NCI-H2081 treated with DMSO at 0.1 percent for 48 hours (cell line): ENCODE measurements at places on chromosomes 6 and 20.

GRCh38 chr6:46676604-46677313, 10.9 kb upstream of the TDRD6 start:
- no peak for DNase-seq

GRCh38 chr6:13466304-13467215, 20.8 kb downstream of the GFOD1 start:
- no peak for DNase-seq

- DNase-seq, result no peak
Observed at GRCh38 chr6:88361298-88361697, 195.2 kb upstream of the CNR1 start.

DNA sequence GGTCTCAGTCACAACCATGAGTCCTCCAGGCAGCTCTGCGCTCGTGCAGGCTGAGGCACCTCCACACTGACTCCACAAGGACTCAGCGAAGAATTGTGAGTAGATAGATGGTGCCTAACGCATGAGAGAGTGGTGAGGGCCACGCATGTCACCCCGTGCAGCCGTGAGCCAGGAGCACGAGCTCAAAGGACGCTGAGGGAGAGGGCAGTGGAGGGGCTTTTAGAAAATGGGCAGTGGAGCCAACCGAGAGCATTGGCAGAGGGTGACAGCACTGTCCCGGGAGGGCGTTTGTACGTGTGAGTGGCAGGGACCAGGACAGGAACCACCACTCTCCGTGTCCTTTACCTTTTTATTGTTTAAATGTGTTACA, 105.6 kb downstream of the PSMB1 start:
- no peak for DNase-seq

- no peak for DNase-seq
Observed at GRCh38 chr6:1516742-1517520, 92.8 kb upstream of the FOXC1 start.

DNA sequence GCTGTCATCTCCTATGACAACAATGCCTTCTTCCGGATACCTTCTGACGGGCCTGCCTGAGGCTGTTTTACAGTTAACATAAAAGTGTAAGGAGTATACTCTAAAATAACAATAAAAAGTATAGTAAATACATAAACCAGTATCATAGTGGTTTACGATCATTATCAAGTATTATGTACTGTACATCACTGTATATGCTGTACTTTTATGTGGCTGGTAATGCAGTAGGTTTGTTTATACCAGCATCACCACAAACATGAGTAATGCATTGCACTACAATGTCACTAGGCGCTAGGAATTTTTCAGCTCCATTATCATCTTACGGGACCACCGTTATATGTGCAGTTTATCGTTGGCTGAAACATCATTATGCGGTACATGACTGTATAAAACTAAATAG, 76.5 kb downstream of the VEGFA start:
- DNase-seq, result no peak

DNA sequence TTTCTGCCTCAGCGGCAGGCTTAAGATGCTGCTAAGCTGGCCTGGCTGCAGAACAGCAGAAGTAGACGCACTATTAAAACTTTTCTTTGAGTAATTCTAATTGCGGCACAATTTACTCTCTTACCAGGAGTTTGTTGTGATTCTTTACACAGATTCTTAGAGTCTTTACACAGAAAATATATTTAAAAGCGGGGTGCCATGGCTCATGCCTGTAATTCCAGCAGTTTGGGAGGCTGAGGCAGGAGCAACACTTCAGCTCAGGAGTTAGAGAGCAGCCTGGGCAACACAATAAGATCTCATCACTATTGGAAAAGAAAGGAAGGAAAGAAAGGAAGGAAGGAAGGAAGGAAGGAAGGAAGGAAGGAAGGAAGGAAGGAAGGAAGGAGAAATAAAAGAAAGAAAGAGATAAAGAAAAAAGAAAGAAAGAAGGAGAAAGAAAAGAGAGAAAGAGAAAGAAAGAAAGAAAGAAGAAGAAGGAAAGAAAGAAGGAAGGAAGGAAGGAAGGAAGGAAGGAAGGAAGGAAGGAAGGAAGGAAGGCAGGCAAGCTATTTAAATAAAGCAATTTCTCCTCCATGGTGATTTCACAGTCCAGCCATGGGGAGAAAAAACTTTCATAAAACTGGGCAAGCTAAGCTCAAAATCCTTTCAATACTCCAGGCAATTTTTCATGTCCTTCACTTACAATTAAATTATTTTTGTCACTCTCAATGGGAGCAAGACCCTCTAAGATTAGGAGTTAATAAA, 21.1 kb upstream of the MRS2 start:
- no peak for DNase-seq

DNA sequence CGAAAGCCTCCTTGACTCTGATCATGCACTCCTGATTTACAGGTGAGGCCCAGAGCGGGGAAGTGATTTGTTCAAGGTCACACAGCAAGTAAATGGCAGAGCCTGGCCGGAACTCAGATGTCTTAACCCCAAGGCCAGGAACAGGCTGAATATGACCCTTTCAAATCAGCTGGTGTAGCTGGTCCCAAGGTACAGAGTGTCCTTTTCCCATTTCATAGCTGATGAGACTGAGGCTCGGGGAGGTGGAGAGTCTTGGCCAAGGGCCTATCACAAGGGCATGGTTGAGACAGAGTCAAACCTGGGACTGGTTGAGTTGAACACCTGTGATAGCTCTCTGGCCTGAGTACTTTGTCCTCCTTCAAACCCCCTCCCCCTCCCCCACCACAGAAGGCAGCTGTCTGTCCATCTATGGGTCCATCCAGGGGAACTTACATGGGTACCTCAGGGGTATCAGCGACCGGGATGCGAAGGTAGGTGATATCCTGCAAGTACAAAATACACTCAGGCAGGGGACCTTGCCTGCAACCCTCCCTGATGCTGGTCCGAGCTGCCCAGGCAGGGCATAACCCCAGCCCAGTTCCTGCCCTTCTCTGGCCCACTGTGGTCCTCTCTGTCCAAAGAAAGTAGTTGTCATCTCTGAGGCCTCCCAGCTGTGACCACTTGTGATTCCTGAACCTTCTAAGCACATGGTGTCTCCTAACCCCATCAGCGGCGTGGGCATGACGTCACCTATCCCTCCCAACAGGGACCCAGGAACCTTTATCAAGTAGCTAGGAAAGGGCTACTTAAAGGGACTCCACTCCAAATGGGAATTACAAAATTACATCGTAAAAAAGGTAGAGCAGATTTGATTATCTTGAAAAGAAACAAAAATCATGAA, 5.6 kb downstream of the DUSP15 start:
- no peak for DNase-seq

- DNase-seq, result no peak
Observed at GRCh38 chr20:53195876-53196610, 223.9 kb downstream of the TSHZ2 start.

DNA sequence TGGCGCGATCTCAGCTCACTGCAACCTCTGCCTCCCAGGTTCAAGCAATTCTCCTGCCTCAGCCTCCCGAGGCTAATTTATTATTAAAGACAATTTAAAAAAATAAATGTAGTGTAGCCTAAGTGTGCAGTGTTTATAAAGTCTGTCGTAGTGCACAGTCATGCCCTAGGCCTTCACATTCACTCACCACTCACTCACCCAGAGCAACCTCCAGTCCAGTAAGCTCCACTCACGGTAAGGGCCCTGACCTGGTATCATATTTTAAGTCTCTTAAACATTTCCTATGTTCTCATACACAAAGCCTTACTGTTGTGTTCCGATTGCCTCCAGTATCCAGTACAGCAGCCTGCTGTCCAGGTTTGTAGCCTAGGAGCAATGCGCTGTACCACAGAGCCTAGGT, 168.2 kb upstream of the FOXQ1 start:
- DNase-seq, result no peak

DNA sequence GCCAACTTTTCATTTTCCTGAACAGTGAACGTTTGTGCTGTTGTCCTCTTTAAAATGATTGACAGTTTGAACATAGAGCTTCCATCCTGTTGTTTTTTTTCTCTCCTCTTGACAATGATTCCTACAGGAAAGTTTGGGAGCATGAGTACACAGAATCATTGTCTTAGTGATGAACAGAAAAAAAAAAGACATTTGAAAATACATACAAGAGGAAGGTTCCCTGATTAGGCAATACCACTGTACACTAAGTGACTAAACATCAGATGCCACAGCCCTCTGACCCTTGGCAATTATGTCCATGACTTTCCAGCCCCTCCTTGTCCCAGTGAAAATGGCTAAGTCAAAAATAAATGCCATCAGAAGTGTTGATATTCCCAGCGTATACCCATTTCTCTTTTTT, 71.5 kb downstream of the RTN4IP1 start:
- no peak for DNase-seq

GRCh38 chr6:105402090-105402938, 568 bp downstream of the PREP start:
- no peak for DNase-seq

DNA sequence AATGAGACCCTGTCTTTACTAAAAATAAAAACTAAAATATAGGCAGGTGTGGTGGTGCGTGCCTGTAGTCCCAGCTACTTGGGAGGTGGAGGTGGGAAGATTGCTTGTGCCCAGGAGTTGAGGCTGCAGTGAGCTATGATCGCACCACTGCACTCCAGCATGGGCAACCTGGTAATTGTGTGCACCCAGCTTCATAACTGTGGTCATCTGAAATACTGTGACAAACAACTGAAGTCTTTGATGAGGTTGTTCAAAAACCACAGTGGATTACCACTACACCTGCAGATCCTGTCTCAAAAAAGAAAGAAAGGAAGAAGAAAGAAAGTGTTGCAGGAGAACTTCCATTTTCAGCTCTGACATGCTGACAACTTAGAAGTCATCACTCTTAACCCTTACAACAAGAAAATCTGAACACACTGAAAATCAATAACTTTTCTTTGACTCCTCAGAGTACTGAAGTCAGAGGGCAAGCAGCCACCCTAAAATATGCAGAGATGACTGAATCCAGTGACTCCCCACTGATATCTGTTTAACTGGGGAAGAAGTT, 13.8 kb upstream of the ZBP1 start:
- no peak for DNase-seq

- DNase-seq, result no peak
Observed at GRCh38 chr6:148608199-148608951, 138.5 kb upstream of the UST start.
